Suppressor macrophage treated with lipopolysaccharide for 1 hour (primary cell): ENCODE measurements at places on chromosomes 1 and 21.
A peak's percentile ranks its signal among the peaks of the same experiment; 100 is the strongest.

GRCh38 chr1:90319918-90320317 lies 325.0 kb downstream of the ZNF326 start:
- no peak for DNase-seq

- no peak for DNase-seq
These were observed 139.1 kb downstream of the TGFBR3 start for GRCh38 chr1:91746728-91747338.

- DNase-seq, result no peak
These were observed 5.5 kb upstream of the GATAD2B start for GRCh38 chr1:153928245-153928644.

- DNase-seq, result no peak
These were observed 296.1 kb downstream of the PTPRC start for GRCh38 chr1:198934901-198935305.

GRCh38 chr1:82901561-82901960 lies 1097.4 kb downstream of the TTLL7 start:
- no peak for DNase-seq

DNA sequence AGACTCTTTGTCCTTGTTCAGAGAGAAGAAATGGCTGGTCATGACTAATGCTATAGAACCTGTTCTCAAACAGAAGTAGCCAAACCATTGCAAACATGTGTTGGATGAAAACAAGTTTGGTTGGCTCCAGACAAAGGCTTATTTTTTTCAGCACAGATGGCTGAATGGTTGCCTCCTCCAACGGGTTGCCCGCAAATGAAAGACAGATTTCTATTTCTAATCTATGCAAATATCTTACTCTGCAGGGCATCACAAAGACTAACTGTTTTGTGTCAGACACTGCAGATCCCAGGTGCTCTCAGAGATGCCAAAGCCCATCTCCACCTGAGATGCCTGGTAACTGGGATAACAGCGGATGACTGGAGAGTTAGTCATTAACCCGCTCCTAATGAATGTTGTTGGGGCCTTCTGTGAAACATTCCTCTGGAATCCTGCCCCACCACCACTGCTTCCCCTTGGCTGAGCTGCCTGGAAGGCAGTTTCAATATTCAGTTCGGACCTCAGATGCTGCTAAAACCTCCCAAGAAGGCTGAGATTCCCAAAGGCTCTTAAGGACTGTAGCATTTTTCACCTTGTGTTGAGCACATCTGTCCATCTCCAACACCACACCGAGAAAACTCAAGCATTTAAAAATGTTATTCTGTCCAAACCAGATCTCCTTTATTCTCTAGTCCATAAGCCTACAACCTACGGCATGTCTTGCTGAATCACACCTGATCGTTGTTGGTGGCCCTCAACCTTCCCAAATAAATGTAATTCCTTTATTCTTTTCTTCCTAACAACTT lies 104.4 kb downstream of the PTPN14 start:
- no peak for DNase-seq

GRCh38 chr1:58874757-58875755 lies 91.2 kb upstream of the JUN start:
- DNase-seq, result no peak

DNA sequence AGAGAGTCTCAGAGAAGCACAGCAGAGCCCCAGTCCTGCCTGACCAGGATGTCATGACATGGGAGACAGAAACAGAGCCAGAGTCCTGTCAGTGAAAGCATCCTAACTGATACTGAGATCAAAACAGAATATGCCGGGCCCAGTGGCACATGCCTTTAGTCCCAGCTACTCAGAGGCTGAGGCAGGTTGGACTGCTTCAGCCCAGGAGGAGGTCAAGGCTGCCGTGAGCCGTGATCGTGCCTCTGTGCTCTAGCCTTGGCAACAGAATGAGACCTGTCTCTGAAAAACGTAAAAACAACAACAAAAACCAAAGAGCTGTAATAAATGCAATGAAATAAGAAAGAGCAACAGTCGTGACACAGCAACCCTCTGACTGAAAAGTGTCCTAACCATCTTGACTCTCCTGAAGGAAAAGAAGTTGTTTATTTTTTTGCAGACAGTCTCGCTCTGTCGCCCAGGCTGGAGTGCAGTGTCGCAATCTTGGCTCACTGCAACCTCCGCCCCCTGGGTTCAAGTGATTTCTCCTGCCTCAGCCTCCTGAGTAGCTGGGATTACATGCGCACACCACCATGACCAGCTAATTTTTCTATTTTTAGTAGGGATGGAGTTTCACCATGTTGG lies 189.2 kb downstream of the SLC45A1 start:
- DNase-seq, result no peak

- no peak for DNase-seq
These were observed 41.6 kb downstream of the PARP1 start for GRCh38 chr1:226366290-226366689.

GRCh38 chr21:43297989-43298388 lies 128.9 kb downstream of the SIK1 start:
- no peak for DNase-seq

DNA sequence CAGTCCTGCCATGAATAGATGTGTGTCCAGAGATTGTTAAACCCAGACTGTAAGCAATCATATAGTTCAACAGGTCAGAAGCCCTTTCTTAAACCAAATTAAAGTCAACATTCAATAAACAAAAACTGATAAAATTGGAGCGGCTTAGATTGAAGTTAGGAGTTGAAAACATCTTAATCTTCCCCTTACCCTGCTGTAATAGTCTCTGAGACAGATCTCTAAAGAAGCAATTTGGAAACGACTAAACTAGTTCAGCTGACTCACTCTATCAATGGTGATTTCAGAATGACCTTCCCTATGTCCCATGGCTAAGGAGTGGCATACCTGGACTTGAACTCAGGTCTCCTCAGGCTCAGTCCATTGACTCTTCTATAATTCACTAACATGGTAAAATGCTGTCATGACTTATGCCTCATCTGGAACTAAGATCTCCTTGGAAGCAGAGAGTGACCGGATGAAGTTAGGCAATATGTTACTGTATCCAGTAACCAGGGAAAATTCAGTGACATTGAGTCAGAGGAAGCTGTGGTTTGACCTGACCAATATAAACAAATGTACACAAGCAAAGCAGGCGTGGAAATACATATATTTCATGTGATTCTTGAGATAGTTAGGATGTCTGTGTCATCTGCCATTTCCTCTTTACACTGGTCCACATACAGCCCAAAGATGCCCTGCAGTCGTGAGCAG lies 30.1 kb downstream of the SGIP1 start:
- DNase-seq, result peak; percentile 86

DNA sequence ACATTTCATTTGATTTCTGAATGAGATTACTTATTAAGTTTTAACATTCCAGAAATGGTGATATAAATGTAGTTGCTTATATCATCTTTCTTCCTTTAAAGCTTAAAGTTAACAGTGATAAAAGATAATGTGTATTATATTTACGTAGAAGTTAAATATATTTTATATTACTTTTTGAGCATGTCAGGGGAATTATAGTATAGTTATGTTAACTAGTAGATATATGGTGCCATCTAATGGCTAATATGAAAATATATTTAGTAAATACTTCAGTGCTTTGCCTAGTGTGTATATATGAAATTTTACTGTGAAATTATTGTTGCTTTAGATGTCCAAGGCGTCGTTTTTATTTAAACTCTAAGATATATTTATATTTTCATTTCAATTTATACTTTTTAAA lies 51.5 kb downstream of the SYT14 start:
- DNase-seq, result no peak

- DNase-seq, result no peak
These were observed 4.6 kb downstream of the CRYBG2 start for GRCh38 chr1:26349188-26349876.

- peak; percentile 10 for DNase-seq
These were observed 76.9 kb upstream of the GFI1 start for GRCh38 chr1:92563457-92564216.

- no peak for DNase-seq
These were observed 116.9 kb downstream of the RGS7 start for GRCh38 chr1:241240069-241240468.

DNA sequence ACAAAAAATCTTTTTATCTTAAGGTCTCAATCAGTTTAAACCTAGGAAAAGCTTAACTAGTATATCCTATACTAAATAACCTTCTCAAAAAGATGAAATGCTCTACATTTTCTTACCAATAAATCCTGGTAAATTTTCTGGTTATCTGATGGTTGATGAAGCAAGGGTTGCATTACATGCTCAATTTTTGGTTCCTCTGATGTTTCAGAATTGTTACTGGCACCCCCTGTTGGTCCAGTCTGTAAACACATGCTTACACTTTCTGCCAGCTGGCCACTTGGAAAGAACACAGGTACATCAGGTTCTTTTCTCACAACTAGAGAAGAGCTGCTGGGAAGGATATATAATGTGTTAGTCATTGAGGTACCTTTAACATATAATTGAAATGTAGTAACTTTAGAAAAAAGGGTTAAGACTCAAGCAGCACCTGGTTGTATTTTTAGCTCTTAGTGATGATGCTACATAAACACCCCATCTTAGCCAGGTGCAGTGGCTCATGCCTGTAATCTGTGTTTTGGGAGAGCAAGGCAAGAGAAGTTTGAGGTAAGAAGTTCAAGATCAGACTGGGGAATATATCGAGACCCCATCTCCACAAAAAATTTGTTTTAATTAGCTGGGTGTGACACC lies 30.9 kb upstream of the TAL1 start:
- peak; percentile 75 for DNase-seq

DNA sequence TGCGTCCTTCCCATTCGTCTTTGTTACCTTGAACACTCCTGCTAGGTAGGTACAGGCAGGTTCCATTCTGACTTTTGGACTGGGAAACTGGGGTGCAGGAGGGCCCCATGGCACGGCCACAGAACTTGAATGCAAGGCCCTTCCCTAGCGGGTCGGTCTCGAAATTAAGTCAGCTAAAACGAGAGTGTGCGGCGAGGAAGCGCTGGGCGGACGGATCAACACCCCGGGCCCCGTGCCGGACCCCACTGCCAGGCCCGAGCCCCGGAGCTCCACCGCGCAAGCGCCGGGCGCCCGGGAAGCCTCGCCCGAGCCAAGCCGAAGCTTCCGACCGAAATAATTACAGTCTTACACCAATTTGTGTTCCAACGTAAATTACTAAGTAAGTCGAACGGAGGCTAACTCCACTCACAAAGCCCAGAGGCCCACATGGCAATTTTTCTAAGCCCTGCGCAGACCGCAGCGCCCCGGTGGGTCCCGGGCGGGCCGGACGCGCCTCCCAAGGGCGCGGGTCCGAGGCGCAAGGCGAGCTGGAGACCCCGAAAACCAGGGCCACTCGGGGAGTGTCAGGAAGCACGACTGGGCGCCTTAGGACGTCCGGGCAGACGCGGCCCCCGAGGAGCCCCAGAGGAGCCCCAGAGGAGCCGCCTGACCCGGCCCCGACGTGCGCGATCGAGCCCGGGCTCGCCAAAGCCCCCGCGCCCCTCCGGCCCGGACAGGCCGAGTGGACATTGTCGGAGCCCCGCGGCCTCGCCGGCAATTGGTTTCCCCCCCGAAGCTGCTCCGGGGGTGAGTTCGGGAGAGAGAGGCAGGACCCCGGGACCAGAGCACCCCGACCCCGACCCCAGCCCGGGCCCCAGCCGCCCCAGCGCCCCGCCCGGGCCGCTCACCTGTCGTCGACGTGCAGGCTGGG lies 624 bp downstream of the RIPK4 start:
- no peak for DNase-seq

GRCh38 chr1:151799179-151800022 lies 5.8 kb downstream of the LINGO4 start:
- DNase-seq, result no peak

DNA sequence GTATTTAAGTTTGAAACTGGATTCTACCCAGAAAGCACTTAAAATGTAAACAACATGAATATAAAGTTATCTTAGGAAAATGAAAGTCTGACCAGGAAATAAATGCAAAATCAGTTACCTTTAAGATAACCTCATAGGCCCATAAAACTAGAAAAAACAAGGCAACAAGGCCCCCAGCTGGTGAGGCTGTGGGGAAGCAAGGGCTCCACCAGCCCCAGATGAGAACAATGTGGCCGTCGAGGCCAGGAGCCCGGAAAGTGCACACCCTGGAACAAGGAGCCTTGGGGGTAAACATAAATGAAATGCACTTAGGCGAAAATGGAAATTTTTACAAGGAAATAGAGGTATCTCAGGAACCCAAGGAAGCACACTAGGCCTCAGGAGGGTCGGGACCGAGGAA lies 37.9 kb upstream of the BMP8B start:
- no peak for DNase-seq

DNA sequence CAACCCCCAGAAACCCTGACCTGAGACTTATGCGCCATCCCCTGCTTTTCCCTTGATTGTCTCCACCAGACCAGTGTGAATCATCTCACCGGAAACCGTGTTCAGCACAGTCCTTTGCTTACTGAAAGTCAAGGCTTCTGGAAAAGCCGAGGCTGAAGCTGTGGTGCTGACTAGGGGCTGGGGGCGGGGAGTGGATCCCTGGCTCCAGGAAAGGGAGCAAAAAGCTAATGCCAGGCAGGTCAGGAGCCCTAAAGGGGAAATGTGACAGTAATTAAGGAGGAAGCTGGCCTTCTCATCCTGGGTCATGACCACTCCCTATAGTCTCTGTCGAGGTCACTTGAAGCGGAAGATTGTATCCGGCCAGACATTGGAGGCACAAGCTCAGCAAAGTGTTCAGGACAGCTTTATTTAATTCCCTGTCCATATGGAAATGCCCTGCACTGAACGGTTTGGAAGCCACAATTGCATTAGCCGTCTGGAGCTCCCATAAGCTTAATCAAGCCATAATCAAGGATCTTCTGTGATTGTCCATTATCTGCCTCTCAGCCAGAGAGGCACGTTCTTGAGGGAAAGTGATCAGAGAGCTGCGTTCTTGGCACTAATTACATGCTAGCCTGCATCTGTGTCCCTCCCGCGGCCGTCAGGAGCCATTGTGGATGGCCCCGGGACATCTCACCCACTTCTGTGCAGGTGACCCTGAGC lies 403.6 kb downstream of the RRAGC start:
- no peak for DNase-seq
